Activated naive CD8-positive, alpha-beta T cell treated with anti-CD3 and anti-CD28 coated beads, Interleukin-2, amount 10 ng/mL, durations not matched to agents 7 days and 5 days (primary cell): ENCODE measurements at places on chromosomes 11 and 22. TPM values are rescaled to one million over a fixed set of nuclear protein-coding genes. Genes with fewer than 3 reads are reported as not detected.

ENTHD1 gene
- total RNA-seq: 0.11 TPM

SH3BP1 gene
- 169 TPM for total RNA-seq

OOSP3 gene
- total RNA-seq: not detected

MMP12 gene
- not detected for total RNA-seq

CXCR5 gene
- total RNA-seq: 1.9 TPM

OR52E8 gene
- total RNA-seq: not detected

SCGB1D2 gene
- total RNA-seq: not detected

DDX17 gene
- 667 TPM for total RNA-seq

H19 gene
- not detected for total RNA-seq

THY1 gene
- not detected for total RNA-seq

DNA sequence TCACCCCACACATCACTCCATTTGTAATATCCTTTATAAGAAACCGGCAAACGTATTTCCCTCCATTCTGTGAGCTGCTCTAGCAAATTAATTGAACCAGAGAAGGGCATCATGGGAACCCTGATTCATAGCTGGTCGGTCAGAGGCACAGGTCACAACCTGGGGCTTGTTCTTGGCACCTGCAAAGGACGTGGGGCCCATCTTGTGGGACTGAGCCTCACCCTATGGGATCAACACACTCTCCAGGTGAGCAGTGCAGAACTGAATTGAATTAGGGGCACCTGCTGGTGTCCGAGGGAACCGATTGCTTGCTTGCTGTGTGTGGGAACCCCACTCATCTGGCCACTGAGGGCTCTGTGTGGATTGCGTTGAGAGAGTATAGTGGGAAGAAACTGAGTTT is 145.3 kb downstream of the CTTN start:
- no peak overlapping the region for H3K27ac ChIP-seq
- DNase-seq: no peak
- no peaks in the 10 kb centered on the region for H3K4me1 ChIP-seq
- no peaks in the 10 kb centered on the region for H3K36me3 ChIP-seq

GRCh38 chr11:79932612-79933011 is 491.8 kb upstream of the TENM4 start:
- no peak for DNase-seq
- no peaks in the 10 kb centered on the region for H3K27me3 ChIP-seq
- no peaks in the 10 kb centered on the region for H3K36me3 ChIP-seq

DNA sequence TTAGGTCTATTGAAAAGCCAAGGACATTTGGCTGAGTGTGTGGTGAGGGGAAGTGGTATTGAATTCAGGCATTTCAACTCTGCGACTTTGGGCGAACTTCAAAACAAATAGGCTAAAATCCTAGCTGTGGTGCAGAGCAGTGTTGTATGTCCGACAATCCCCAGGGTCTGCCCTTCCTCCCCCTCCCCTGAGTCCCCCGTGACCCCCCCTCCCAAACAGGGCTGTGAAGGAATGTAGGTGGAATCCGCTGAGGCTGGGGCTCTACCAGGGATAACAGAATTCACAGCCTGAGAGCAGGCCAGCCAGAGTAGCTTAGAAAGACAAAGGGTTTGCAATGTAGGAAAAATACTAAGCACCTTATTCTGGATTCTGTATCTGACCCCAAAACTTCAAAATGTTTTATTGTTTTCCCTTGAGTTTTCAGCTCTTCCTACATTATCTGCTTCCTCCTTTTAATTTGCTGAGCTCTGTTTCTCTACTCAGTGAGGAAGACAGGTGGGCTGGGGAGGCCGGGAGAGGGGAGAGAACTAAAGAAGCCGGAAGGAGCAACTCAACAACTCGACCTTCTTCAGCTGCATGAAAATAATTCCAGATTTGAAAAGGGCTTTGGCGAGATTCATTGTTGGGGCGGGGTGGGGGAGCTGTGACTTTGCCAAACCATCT is 315.2 kb downstream of the BLID start:
- peaks cover 3% of the 10 kb centered on the region for H3K27me3 ChIP-seq
- no peak overlapping the region for H3K4me3 ChIP-seq
- no peak for DNase-seq
- H3K27ac ChIP-seq: no peak overlapping the region
- H3K36me3 ChIP-seq: no peaks in the 10 kb centered on the region

GRCh38 chr11:20497124-20497792 is 102.2 kb upstream of the SLC6A5 start:
- peaks cover 2% of the 10 kb centered on the region for H3K4me1 ChIP-seq
- H3K27ac ChIP-seq: no peak overlapping the region
- H3K27me3 ChIP-seq: no peaks in the 10 kb centered on the region

- H3K36me3 ChIP-seq: no peaks in the 10 kb centered on the region
- H3K4me3 ChIP-seq: no peak overlapping the region
- no peaks in the 10 kb centered on the region for H3K4me1 ChIP-seq
- H3K27me3 ChIP-seq: no peaks in the 10 kb centered on the region
Observed at GRCh38 chr11:31246451-31247165, 122.9 kb downstream of the DCDC1 start.

GRCh38 chr11:1852877-1853276 is at the start of gene LSP1:
Gene LSP1, plus strand, starts transcription at chr11:1853084. Its CDS starts 61 bp downstream, at chr11:1853145.
- H3K27ac ChIP-seq: peak within 1 kb of the TSS; percentile 98
- peak within 1 kb of the TSS; percentile 97 for H3K4me3 ChIP-seq
- peaks cover 10% of the 10 kb centered on the region for H3K36me3 ChIP-seq
- H3K27me3 ChIP-seq: peaks cover 11% of the 10 kb centered on the region
- DNase-seq: peak; percentile 82

DNA sequence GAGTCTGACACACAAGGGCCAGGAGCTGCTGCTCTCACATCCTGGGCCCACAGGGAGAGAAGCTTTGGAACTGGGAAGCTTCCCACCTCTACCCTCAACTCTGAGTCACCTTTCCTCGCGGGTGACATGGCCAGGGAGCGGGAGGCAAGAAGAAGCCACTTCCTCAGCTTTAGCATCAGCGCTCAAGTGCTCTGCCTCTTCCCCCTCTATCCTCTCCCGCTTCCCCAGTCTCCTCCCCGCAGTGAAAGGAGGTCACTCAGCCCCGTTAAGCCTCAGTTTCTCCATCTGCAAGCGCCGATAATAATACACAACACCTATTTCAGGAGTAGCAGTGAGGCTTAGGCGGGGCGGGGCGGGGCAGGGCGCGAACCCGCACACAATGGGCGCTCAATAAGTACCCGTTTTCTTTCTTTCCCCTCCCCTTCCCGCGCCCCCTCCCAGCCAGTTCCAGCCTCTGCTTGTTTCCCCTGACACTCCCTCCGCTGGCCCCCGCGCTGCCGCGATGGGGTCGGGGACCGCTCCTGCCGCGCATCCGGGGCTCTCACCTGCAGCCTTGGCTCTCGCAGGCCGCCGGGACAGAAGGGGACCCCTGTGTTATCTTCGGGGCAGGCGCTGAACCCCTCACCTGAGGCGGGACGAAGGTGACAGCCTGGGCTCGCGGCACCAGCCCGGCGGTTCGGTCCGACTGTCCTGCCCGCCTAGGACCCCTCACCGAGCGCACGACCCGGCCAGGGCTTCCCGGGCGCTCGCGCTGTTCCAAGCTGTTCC is 892 bp downstream of the GDPD5 start:
- H3K4me1 ChIP-seq: peaks cover 24% of the 10 kb centered on the region
- H3K4me3 ChIP-seq: peak overlapping the region; percentile 83
- H3K27me3 ChIP-seq: peaks cover 9% of the 10 kb centered on the region
- DNase-seq: peak; percentile 68
- no peak overlapping the region for H3K27ac ChIP-seq

GRCh38 chr22:36218648-36219193 is 17.1 kb upstream of the APOL4 start:
- no peak overlapping the region for H3K4me3 ChIP-seq
- no peaks in the 10 kb centered on the region for H3K36me3 ChIP-seq
- no peak overlapping the region for H3K27ac ChIP-seq
- peaks cover 49% of the 10 kb centered on the region for H3K27me3 ChIP-seq

- H3K27ac ChIP-seq: peak within 1 kb of the TSS; percentile 98
- peak; percentile 94 for DNase-seq
- H3K4me3 ChIP-seq: peak within 1 kb of the TSS; percentile 100
- H3K4me1 ChIP-seq: peaks cover 36% of the 10 kb centered on the region
- peaks cover 4% of the 10 kb centered on the region for H3K27me3 ChIP-seq
- peaks cover 24% of the 10 kb centered on the region for H3K36me3 ChIP-seq
Observed at GRCh38 chr22:39502109-39502788, at the start of gene MIEF1. Gene MIEF1, plus strand, starts transcription at chr22:39502290. Its CDS starts 9,005 bp downstream, at chr22:39511295.

DNA sequence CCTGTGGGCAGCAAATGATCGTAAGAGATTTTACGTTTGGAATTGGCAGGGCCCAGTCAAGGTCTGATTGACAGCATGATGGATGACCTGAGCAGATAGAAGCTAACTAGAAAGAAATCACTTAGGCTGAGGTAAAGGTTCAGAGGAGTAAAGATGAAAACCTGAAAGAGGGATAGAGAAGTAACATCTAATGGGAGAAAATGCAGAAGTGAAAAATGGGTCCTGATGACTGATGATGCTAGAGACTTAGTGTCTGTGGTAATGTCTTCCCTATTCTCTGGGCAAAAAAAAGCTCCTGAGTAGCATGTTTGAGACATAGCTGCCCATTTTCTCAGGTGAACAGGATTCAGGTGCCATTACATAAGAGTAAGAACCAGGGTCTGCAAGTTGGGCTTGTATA is 628.8 kb upstream of the ANO5 start:
- H3K27me3 ChIP-seq: no peaks in the 10 kb centered on the region
- no peaks in the 10 kb centered on the region for H3K36me3 ChIP-seq
- no peak for DNase-seq
- H3K4me1 ChIP-seq: no peaks in the 10 kb centered on the region
- no peak overlapping the region for H3K4me3 ChIP-seq

DNA sequence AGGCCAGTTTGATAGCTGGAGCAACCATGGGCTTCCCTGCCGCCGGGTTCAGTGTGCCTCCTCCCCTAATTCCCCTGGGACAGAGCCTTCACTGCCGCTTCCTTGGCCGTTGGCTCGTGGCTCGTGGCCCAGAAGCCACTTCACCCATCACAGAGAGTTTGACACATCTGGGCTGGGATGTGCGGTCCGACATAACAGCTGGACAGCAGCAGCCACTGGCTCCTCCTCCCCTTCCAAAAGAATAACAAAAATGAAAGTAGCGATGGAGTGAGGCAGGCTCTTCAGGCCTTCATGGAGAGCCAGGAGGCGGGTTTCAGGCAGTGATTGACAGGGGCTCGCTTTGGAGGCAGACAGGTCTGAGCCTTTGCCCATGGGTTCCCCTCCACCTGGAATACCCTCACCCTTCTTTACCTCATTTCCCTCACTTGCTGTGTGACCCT is 8.2 kb downstream of the CREB3L1 start:
- H3K4me3 ChIP-seq: no peak overlapping the region
- DNase-seq: no peak
- H3K36me3 ChIP-seq: no peaks in the 10 kb centered on the region
- no peak overlapping the region for H3K27ac ChIP-seq
- H3K4me1 ChIP-seq: no peaks in the 10 kb centered on the region
- peaks cover 13% of the 10 kb centered on the region for H3K27me3 ChIP-seq

GRCh38 chr11:9775398-9775779 is 111.5 kb downstream of the SWAP70 start:
- no peak overlapping the region for H3K27ac ChIP-seq
- no peaks in the 10 kb centered on the region for H3K27me3 ChIP-seq
- H3K4me3 ChIP-seq: no peak overlapping the region
- H3K4me1 ChIP-seq: peaks cover 3% of the 10 kb centered on the region

- H3K27ac ChIP-seq: no peak overlapping the region
- H3K4me1 ChIP-seq: no peaks in the 10 kb centered on the region
- no peak overlapping the region for H3K4me3 ChIP-seq
- no peak for DNase-seq
- H3K36me3 ChIP-seq: no peaks in the 10 kb centered on the region
Observed at GRCh38 chr11:126857860-126858808, 142.4 kb downstream of the KIRREL3 start.

DNA sequence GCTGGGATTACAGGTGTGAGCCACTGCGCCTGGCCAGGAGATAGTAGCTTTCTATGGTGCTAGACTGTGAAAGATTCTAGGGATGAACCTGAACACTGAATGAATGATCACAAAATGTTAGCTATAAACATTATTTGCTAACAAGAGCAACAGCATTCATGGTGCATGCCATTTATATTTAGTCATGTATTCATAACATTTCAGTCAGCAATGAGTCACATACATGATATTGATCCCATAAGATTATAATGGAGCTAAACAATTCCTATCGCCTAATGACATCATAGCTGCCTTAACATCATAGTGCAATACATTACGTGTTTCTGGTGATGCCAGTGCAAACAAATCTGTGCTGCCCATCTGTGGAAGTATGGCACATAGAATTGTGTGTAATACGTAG is 164.1 kb downstream of the ARHGAP42 start:
- no peak for DNase-seq
- H3K27ac ChIP-seq: no peak overlapping the region
- no peaks in the 10 kb centered on the region for H3K4me1 ChIP-seq
- H3K36me3 ChIP-seq: no peaks in the 10 kb centered on the region
- no peak overlapping the region for H3K4me3 ChIP-seq
- peaks cover 2% of the 10 kb centered on the region for H3K27me3 ChIP-seq

DNA sequence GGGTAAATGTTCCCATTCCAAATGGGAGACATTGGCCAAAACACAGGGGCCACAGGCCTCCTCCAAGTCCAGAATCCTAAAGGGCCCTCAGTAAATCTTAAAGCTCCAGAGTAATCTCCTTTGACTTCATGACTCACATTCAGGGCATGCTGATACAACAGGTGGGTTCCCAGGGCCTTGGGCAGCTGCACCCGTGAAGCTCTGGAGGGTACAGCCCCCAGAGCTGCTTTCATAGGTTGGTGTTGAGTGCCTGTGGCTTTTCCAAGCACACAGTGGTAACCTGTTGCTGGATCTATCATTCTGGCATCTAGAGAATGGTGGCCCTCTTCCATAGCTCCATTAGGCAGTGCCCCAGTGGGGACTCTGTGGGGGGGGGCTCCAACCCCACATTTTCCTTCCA is 54.0 kb downstream of the NELL1 start:
- no peaks in the 10 kb centered on the region for H3K36me3 ChIP-seq
- H3K4me3 ChIP-seq: no peak overlapping the region
- H3K27me3 ChIP-seq: no peaks in the 10 kb centered on the region
- H3K27ac ChIP-seq: no peak overlapping the region
- H3K4me1 ChIP-seq: no peaks in the 10 kb centered on the region
